ENCODE measurements at places on chromosomes 3 and 15.

- DNase-seq: no peak
Measured at GRCh38 chr3:147089286-147089685, 317.1 kb downstream of the ZIC4 start.

DNA sequence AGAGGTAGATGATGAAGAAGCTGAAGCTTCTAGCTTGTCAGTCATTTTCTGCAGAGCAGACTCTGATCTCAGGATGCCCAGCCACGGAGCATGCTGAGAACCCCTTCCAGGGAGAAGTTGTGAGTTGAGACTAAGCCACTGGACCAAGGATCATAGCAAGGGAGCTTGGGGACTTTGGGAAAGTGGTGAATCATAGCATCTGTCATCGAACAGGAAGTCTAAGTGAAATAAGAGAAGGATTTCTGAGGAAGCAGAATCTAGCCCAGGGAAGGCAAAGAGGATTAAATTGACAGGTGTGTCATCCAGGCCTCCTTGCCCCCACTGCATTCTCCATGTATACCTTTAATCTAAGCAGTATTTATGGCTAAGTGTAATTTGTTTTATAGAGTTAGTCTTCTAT lies 71.8 kb upstream of the TMEM108 start:
- no peak for DNase-seq

GRCh38 chr3:150150633-150151032 lies 179.9 kb upstream of the PFN2 start:
- DNase-seq: no peak

DNA sequence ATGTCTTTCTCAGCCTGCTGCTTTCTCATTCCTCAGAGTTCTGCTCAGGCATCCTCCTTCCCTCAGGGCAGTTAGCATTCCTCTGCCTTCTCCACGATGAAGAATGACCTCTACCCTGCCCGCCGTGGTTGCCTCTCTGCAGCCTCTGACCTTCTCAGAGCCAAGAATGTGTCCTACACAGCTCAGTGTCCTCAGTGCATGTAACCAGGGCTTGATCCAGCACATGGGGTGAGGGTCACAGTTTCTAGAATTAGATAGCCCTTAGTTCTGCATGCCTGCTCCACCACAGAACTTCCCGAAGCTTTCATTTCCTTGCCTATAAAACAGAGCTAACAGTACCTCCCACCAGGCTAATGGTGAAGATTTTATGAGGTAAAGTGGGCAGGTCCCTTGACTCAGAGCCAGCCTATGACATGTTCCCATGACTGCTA lies 182.1 kb downstream of the CLSTN2 start:
- no peak for DNase-seq

All from NCI-H1417 (cell line).